ENCODE measurements at places on chromosomes 7 and 10. TPM values are rescaled to one million over a fixed set of nuclear protein-coding genes. Genes with fewer than 3 reads are reported as not detected.

- no peak for DNase-seq
These were observed 68.4 kb downstream of the TCERG1L start for GRCh38 chr10:131243076-131243475.

DNA sequence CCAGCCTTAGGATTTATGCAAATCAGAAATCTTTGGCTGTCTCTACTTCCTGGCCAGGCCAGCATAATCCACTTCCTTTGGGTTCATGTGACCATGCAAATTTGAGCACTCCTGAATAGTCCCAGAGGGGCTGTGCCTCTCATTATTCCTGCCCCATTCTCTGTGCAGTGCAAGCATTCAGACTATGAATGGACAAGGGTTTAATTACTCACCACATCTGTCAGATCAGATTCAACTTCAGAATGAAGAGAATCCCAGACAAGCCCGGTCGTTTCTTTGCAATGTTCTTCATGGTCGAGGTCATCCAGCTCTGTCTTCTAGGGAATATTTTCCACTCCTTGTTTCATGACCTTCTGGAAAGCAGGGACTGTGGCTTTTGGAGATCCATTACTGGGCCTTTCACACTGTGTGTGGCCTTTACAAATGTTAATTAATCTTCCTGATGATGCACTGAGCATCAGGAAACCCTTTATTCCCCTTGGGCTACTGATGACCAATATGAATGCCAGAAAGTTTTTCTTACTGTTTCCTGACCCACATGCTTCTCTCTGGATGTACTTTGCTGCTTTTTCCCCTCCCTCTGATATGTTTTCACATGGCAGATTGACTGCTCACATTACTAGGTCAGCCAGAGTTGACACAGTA is 217.6 kb upstream of the TCF7L2 start:
- no peak for DNase-seq

- DNase-seq, result no peak
These were observed 87.2 kb downstream of the GSDME start for GRCh38 chr7:24669971-24670591.

DNA sequence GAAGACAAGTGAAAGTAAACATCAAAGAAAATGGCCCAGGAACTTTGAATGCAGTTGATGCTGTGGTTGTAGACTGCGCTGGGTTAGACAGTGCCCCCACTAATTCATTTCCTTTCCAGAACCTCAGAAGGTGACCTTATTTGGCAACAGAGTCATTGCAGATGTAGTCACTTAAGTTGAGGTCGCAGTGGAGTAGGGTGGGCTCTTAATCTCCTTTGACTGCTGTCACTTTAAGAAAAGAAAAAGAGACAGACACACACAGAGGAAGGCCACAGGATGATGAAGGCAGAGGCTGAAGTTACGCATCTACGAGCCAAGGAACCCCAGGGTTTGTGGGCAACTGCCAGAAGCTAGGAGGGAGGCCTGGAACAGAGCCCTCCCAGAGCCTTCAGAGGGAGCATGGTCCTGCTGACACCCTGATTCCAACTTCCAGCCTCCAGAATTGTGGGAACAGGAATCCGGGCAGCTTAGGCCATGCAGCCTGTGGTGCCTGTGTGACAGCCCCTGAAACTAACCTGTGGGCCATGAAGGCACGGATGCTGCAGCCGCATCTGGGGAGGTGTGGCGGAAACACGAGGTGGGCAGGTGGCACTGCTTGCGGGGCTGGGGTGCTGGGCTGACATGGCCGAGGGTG is 107.6 kb downstream of the PRKAG2 start:
- DNase-seq, result no peak

DNA sequence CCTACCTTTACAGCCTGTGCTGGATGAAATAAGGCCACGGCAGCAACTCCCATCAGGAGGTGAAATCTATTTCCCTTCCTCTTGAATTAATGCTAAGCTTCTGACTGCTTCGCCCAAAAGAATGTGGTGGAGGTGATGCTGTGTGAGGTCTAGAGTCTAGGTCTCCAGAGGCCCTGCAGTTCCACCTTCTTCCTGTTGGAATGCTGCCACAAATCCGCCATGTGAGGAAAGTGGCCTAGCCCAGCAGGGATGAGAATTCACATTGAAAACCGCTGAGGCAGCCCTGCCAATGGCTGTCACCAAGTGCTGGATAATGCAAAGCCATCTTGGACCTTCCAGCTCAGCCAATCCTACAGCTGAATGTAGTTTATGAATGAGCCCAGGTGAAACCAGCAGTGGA is 28.0 kb downstream of the RHOBTB1 start:
- no peak for DNase-seq

DNA sequence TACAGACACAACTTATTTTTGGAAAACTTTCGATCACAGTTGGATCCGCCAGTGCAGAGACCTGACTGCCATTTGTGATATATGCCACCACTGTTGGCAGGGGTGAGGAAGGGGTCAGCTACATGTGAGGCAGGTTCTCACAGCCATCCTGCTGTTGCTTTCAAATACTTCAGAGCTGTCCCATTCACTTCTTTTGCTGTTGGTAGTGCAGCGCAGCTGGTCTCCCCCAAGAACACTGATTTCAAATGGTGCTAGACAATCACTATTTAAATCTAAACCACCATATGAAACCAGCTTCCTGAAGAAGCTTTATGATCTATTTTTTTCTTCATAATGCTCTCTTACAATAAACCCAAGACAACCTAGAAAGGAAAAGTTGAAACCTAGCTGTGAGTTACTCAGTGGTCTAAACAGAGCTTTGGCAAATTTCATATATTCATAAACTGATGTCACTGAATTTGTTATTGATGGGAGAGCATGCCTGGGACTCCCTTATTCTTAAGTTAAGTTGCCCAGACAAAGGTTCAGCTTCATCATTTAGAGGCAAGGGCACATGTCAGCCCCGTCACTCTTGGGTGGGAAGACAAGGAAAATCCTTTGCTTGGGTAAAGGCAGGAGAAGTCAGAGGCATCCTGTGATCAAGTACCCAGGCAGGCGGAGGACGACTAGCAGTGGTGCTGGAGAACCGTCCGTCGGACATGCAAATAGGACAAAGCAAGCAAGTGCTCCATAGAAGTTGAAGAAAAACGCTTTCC is 143.4 kb upstream of the KLF14 start:
- DNase-seq, result no peak

Gene IGF2BP3
- not detected for polyA plus RNA-seq

Gene RSPH10B2
- polyA plus RNA-seq, result not detected

Gene TMEM229A
- polyA plus RNA-seq, result not detected

Gene OR2A1
- 0.04 TPM for polyA plus RNA-seq

All from heart left ventricle (tissue), 16 donors.